ENCODE measurements at places on chromosomes 3 and 15.
A peak's percentile ranks its signal among the peaks of the same experiment; 100 is the strongest.

GRCh38 chr3:17195856-17196604 is 311.3 kb downstream of the PLCL2 start:
- no peak for DNase-seq

GRCh38 chr3:66392966-66393332 is 107.9 kb downstream of the LRIG1 start:
- no peak for DNase-seq

GRCh38 chr3:25335356-25335755 is 92.7 kb upstream of the RARB start:
- DNase-seq = no peak

DNA sequence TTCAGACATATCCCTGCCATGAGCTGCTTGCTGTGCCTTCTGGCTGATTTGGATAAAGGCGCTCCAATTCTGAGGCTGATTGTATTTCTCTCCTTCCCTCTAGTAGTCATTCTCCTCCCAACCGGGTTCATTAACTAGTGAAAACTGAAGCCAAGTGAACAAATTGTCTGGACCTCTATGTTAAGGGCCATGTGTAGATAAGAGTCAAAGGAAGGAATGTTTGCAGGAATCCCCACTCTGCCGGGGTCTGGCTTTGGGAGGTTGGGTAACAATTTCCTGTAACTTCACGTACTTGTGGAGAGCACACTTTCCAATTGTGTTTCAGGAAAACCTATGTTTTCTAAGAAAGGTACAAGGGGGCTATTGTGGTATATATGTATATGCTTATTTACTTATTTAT is 38.2 kb upstream of the SUCLG2 start:
- DNase-seq = no peak

DNA sequence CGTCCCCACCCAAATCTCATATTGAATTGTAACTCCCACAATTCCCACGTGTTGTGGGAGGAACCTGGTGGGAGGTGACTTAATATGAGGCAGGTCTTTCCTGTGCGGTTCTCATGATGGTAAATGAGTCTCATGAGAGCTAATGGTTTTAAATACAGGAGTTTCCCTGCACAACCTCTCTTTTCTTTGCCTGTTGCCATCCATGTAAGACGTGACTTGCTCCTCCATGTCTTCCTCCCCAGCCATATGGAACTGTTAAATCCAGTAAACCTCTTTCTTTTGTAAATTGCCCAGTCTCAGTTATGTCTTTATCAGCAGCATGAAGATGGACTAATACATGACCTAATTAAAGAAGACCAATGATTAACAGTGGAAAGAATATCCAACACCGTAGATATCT is 56.6 kb downstream of the SSR3 start:
- DNase-seq = no peak

DNA sequence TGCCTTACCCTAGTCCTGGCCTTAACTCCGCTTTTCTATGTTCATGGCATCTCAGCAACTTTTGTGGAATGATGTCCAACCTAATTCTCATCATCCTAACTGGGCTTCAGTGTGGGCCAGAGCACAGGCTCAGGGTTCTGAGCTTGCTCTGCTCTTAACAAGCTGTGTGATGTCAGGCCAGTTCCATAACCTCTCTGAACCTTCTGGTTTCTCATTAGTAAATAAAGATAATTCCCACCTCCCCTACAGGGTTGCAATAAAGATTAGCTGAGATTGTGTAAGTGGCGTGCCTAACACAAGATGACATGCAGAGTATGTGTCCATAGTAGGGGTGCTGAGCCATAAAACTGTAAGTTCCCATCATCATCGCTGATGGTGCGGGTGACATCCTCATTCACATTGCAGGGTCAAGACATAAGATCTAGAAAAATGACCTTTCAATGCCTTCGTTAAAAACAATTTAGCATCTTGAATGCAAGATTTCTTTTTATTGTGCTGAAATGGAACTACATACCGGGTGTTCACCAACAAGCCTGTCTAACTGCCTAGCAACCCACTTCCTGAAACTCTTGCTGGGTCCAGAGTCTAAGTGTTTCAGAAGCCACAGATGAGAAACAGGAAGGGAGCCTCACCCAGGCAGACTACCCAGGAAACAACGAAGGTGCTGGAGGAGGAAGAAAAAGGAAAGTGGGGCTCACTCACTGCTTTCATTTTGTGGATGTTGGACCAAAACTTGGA is 36.2 kb downstream of the CDCP1 start:
- no peak for DNase-seq

- DNase-seq = no peak
Observed at GRCh38 chr15:48993380-48993779, 29.7 kb upstream of the SHC4 start.

DNA sequence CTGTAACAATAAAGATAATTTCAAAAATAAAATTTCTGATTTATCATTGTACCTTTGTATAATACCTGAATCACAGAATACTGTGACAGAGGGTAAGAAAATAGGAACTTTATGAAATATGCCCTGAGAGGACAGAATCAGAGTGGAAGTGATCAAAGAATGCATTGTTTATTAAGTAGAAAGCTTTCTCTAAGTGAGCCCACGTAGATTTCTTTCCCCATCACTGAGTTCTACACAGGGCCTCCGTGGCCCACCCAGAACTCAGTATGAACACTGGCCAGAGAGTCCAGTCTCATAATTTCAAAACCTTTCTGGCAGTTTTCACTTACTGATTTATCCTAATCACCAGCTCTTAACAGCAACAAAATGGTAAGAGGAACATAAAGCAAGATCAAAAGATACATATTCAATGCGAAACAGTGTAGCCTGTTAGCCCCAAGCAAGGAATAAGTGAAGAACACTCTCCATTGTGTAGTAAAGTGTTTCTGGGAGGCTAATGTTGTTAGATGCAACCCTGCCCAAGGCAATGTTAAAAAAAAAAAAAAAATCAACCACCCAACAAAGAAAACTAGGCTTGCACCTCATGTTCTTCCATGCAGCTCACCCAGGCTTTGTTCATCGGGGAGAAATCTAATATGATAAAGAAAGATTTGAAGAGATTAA is 341.3 kb downstream of the LSAMP start:
- no peak for DNase-seq

DNA sequence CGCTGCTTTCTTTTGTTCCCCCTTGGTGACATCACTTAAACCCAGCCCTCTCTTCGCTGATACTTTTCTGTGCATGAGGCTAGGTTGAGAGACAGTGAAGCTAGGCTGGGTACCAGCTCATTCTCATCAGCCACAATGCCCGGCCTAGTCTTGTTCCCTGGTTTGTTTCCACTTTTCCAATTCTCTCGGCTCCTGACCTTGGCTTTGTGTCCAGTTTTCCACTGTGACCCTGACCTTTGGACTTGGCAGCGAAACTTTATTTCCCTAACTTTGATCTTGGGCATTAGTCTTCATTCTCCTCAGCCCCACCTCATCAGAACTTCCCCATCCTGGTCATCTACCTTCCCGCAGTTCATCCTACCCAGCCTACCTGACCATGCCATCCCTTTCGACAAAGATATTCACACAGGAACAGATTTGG is 908 bp upstream of the ADPGK start:
- no peak for DNase-seq

DNA sequence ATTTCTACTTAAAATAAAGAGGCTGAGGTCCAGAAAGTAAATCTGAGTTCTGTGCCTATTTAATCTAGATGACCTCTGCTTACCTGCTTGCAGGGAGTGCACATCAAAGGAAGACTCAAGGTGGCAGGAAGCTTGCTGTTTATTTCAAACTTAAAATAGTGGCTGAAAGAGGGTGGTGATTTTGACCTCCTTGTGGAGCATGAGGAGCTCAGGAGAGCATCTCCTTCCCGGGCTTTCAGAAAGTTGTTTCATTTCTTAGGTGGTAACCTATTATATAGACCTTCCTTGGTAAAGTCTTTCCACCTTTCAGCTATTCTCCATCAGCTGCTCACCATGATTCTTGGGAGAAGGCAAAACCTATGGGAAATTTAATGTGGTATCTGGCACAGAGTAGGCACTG is 494 bp downstream of the GCSAM start:
- DNase-seq = no peak

DNA sequence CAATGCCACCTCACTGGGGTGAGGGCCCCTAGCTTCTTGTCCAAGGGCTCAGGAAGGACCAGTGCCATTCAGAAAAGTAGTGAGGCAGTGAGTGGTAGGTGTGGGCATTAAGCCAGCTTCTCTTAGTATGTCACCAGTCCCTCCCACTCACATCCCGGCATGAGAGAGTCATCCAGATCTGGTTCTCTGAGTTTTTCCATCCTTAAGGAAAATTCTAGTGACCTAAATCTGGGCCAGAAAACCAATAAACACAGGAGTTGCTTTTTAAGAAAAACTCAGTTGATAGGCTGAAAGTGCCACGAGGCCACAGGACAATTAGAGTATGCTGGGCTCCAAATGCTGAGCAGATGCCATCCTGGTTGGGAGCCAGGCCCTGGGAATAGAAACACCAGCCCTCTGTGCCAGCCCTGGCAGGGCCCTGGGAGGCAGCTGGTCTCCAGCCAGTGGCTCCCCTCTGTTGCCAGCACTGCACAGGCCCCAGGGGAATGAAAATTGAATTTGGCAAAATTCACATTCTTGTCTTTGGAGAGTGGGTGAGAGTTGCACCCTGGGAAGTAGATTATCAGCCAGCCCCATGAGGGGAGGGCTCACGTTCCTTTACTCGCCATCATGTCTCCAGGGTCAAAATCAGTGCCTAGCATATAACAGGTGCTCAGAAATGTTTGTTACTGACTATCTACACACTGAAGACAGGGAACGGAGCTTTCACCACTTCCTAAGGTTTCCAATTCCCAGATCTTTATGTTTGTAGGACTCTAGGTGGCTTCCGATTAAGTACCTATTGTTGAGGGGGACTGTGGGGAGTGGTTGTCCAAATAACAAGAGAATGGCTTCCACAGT is 52.8 kb downstream of the FAM43A start:
- no peak for DNase-seq

- peak; percentile 73 for DNase-seq
Observed at GRCh38 chr3:149245738-149246451, 24.3 kb upstream of the CP start.

- DNase-seq = no peak
Observed at GRCh38 chr3:123042413-123042812, 14.8 kb upstream of the SEMA5B start.

DNA sequence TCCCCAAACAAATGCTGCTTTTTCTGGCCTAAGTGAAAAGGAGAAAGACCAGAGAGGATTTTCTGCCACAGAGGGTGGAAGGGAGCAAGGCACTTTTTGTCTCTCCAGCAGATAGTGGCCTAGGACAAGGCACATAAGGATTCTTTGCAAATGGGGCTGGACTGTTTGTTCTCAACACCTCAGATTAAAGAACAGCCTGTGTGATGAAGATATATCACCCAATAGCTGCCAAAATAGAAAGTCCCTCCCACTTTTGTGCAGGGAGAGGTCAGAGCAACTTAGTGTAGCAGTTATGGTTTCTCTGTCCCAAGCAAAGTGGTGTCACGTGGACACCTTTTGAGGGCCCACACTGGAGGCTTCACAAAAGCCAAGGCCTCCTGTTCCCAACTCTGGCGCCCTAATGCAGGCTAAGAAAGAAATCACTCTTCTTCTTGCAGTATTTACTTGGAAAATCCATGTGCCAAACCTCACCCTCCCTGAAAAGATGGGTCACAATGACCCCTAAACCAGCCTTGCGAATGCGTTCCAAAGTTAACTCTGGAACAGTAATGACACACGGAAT is 84.9 kb downstream of the LRIG1 start:
- DNase-seq = no peak

DNA sequence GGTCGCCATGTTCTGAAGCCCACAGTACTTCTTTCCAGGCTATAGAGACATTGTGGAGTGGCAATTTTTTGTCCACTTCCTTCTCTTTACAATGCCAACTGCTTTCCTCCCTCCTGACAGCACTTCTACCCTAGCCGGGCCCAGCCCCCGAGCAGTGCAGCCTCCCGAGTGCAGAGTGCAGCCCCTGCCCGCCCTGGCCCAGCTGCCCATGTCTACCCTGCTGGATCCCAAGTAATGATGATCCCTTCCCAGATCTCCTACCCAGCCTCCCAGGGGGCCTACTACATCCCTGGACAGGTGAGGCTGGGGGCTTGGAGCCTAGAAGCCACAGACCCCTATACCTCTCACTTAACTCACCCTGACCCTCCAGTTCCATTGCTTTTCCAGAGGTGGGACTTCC is 2.8 kb downstream of the EIF4G1 start:
- DNase-seq = no peak

DNA sequence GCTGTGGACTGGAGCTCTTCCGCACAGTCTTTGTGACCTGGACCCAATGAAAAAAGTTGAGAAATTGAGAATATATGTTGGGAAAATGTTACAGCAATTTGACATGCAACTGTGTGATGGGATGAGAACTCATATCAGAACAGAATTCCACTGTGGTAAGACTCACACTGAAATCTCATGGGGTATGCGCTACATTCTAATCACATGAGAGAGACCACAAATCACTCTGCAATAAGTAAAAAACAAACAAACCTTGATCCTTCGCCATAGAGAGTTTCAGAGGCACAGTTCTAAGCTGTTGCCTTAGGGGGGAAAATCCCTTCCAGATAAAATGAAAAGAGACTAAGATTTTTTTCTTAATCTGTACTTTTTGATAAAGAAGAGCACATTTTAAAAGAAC is 37.3 kb downstream of the LMCD1 start:
- DNase-seq = no peak

DNA sequence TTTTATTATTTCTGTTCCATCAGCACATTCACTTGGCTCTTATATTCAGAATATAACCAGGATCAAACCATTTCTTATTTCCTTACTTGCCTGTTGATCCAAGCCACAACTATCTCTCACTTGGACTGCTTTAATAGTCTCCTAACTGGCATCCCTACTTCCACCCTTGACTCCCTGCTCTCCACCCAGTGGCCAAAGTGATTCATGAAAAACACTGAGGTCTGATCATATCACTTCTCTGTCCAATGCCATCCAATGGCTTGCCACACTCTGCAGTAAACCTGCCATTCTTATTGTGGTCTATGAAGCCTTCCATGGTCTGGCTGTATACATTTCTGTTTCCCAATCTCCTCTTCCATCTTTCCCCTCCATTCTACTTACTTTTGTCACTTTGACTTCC is 576.1 kb downstream of the PDCD6IP start:
- DNase-seq = no peak

GRCh38 chr3:64880916-64881315 is 193.1 kb upstream of the ADAMTS9 start:
- DNase-seq = no peak

- DNase-seq = no peak
Observed at GRCh38 chr15:82040390-82040789, 5.4 kb downstream of the MEX3B start.

DNA sequence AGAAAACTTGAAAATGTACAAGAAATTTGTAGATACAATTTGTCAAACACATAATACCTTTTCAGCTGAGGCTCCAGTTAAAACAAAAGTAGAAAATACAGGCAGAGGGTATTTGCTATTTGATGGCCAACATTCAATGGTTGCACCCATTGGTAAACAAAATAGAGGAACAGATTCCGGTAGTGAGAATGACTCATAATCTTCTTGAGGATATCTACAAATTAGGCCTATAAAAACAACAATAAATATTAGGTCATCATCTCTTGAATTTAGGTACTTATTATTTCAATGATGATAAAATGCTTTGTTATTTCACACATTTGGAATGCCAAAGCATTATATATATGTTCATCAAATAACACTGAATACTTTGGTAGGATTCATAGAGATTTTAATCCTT is 53.4 kb downstream of the DENND4A start:
- DNase-seq = peak; percentile 3
